ENCODE measurements at places on chromosomes 3 and 15.

DNA sequence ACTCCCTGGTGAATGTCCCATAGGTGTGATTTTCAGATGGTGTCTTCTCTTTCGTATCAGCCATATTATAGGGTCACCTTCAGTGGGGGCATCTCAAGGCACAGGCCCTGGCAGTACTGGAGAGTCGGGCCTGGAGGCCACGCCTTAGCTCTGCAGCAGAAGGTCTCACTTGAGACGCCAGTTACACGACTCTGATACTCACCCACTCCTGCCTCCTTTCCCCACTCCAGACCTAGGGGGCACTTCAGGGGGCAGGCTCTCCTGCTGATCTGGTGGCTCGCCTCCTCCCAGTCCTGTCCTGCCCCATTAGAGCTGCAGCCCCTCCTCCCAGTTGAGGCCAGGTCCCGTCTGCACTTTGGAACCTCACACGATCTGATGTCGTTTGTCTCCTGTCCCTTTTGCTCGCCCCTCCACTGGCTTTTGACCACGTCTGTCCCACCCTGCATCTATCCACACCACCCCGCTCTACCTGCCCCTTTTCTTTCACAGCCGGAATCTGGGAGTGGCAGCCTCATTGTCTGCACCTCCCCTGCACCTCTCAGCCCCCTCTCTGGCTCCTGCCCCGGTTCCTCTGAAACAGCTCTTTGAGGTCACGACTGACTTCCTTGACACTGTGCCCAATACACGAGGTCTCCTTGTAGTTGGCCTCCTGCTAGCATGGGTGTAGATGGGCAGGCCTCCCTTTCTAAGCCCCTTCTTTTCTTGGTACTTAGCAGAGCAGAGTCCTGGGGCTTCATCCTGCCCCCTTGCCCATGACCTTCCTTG is 181.9 kb downstream of the NSMCE3 start:
- no peaks in the 10 kb centered on the region for H3K27me3 ChIP-seq
- no peak overlapping the region for H3K27ac ChIP-seq
- no peaks in the 10 kb centered on the region for H3K36me3 ChIP-seq
- no peak overlapping the region for H3K4me3 ChIP-seq

- peaks cover 97% of the 10 kb centered on the region for H3K27me3 ChIP-seq
- no peaks in the 10 kb centered on the region for H3K36me3 ChIP-seq
- no peak for DNase-seq
- no peak overlapping the region for H3K27ac ChIP-seq
- H3K4me3 ChIP-seq = no peak overlapping the region
These were observed 36.2 kb downstream of the SEMA5B start for GRCh38 chr3:122991236-122991985.

GRCh38 chr15:26772154-26773066 is at the start of gene GABRB3:
Gene GABRB3 (minus strand): TSS chr15:26773066.
- no peak within 1 kb of the TSS for H3K4me3 ChIP-seq
- H3K36me3 ChIP-seq = no peaks in the 10 kb centered on the region
- no peak for DNase-seq
- H3K4me1 ChIP-seq = no peaks in the 10 kb centered on the region
- H3K27me3 ChIP-seq = peaks cover 24% of the 10 kb centered on the region

DNA sequence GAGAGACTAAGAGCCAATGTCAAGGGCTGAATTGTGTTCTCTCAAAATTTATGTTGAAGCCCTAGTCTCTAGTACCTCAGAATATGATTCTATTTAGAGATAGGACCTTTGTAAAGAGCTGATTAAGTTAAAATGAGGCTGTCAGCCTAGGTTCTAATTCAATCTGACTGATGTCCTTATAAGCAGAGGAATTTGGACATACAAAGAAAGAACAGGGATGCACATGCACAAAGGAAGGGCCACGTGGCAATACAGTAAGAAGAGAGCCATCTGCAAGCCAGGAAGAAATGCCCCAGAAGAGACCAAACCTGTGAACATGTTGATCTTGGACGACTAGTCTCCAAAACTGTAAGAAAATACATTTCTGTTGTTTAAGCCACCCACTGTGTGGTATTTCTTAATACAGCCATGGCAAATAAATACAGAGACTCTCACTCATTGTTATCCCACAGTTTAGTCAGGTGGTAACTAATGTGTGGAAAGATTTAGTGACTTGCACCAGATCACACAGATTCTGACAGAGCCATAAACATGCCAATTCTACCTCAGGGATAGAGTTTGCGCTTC is 652.2 kb downstream of the NAALADL2 start:
- no peak for DNase-seq
- H3K27ac ChIP-seq = no peak overlapping the region
- H3K36me3 ChIP-seq = no peaks in the 10 kb centered on the region
- H3K27me3 ChIP-seq = no peaks in the 10 kb centered on the region

DNA sequence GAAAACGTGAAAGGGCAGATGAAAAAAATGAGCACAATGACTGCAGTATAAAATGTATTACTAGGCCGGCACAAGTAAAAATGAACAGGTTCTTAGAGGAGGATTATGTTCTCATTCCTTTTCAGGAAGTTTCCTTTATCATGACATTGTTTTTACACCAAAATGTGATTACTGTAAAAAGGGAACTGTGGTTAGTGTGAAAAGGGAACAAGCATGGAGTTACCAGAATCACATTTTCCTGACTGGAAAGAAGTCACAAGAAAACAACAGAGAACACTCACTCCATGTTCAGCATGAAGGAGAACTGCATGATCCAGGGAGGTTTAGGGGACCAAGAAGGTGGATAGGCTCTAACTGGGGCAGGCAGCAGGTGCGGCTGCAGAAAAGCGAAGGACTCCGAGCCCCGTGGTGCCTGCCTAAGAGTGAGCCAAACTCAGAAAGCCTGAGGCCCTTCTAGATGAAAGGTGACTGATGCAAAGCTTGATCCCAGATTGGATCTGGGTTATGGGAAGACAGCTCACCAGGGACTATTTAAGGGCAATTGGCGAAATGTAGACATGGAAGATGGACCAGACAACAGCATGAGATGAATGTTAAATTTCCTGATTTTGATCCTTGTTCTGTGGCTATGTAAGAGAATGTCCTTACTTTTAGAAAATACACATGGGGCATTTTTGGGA is 77.3 kb downstream of the CCR1 start:
- peaks cover 13% of the 10 kb centered on the region for H3K4me1 ChIP-seq
- no peaks in the 10 kb centered on the region for H3K36me3 ChIP-seq
- no peaks in the 10 kb centered on the region for H3K27me3 ChIP-seq
- no peak for DNase-seq
- H3K27ac ChIP-seq = no peak overlapping the region

GRCh38 chr3:177545964-177546363 is 348.7 kb upstream of the TBL1XR1 start:
- H3K36me3 ChIP-seq = no peaks in the 10 kb centered on the region
- H3K27me3 ChIP-seq = no peaks in the 10 kb centered on the region
- H3K4me1 ChIP-seq = no peaks in the 10 kb centered on the region

GRCh38 chr3:126304704-126305103 is 52.5 kb downstream of the KLF15 start:
- peak overlapping the region; percentile 61 for H3K27ac ChIP-seq
- no peaks in the 10 kb centered on the region for H3K27me3 ChIP-seq
- no peaks in the 10 kb centered on the region for H3K36me3 ChIP-seq
- H3K4me3 ChIP-seq = no peak overlapping the region
- peak; percentile 52 for DNase-seq
